ENCODE measurements at places on chromosomes 16 and 17.

DNA sequence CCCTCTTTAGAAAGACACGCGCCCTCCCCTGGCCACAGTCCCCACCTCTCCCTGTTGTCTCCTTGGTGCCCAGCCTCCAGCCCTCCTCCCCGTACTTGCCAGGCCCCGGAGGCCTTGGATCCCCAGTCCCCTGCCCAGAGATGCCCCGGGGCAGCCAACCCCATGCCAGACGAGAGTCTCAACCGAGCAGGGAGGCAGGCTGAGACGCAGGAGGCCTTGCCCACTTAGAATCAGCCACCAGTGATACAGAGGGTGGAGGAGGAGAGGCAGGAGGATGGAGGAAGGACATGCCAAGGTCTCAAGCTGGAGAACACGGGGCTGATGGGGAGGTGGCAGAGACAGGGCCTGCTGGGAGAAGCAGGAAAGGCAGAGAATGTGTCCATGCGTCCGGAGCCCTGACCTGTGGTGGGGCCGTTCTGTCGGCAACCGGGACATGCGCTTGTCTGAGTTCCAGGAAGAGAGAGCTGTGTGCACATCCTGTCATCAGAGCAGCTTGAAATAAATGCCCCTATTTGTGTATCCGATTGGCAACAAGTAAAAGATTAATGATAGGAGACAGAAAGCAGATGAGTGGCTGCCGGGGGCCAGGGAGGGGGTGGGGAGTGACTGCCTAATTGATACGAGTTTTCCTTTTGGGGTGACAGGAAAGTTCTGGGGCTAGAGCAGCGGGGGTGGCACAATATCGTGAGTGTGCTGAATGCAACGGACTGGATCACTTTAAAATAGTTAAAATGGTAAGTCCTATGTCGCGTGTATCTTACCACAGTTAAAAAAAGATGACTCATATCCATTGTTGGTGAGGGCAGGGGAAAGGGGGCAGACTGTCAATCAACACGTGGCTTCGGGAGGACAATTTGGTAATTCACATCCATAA lies 44.7 kb upstream of the MEAK7 start:
- DNase-seq: no peak

- DNase-seq: no peak
Observed at GRCh38 chr16:49483651-49484450, 110.2 kb downstream of the C16orf78 start.

DNA sequence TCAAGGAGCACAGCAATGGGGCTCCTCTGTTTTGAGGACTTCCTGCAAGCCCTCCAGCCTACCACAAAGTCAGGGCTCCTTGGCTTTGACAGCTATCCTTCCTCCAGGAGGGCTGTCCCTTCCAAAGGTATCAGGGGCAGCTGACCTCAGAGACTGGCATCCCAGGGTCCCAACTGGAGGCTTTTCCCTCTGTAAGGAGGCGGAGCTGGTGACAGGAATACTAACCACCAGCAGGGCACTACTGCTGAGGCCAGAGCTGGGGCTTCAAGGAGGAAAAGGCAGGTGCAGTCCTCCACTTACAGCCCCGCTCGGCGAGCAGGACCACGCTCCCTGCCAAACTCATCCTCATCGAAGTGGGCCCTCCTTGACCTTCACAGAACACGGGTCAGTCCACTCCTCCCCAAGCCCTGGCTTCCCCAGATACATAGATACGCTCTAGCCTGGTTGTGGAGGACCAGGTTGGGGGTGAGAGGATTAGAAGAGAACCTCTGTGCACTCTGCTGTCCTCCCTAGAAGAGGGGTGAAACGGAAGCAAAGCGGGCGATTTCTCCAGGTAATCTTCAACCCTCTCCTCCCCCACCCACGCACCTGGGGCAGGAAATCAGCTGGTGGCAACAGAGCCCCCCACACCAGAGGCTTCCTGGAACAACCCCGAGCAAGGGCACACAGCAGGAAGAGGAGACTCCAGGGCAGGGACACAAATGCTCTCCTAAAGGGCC lies 20.5 kb downstream of the ST3GAL2 start:
- DNase-seq: no peak

DNA sequence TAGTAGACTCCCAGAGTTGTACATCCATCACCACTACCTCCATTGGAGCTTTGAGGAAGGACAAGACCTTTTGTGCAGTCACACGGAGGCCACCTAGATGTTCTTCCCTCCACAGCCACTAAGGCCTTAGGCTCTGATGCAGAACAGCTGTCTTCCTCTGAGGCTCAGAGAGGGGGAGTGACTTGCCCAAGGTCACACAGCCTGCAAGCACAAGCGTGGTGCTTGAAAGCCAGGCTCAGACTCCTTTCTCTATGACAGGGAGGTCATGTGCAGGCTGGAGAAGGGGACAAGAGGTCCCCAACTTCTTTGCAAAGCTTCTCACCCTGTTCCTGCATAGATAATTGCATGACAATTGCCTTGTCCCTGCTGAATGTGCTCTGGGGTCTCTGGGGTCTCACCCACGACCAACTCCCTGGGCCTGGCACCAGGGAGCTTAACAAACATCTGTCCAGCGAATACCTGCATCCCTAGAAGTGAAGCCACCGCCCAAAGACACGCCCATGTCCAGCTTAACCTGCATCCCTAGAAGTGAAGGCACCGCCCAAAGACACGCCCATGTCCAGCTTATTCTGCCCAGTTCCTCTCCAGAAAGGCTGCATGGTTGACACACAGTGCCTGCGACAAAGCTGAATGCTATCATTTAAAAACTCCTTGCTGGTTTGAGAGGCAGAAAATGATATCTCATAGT lies 12.7 kb downstream of the SCGB1C2 start:
- DNase-seq: no peak

GRCh38 chr17:49110509-49110908 lies 22.1 kb upstream of the B4GALNT2 start:
- peak; percentile 40 for DNase-seq

DNA sequence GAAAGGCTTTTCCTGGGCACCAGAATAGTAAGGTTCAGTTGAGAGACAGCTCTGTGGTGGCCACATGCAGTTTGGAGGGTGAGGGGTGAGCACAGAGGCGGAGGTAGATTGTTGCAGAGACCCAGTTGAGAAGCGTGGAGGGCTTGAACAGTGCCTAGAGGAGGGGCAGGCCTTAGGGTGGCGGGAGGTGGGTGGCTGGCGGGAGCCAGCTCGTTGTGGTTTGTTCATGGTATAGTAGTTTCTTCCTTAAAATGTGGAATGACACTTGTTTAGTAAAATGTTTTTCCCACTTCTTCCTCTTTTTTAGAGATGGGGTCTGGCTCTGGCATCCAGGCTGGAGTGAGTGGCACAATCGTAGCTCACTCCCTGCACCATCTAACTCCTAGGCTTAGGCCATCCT lies 14.2 kb downstream of the USP10 start:
- no peak for DNase-seq

DNA sequence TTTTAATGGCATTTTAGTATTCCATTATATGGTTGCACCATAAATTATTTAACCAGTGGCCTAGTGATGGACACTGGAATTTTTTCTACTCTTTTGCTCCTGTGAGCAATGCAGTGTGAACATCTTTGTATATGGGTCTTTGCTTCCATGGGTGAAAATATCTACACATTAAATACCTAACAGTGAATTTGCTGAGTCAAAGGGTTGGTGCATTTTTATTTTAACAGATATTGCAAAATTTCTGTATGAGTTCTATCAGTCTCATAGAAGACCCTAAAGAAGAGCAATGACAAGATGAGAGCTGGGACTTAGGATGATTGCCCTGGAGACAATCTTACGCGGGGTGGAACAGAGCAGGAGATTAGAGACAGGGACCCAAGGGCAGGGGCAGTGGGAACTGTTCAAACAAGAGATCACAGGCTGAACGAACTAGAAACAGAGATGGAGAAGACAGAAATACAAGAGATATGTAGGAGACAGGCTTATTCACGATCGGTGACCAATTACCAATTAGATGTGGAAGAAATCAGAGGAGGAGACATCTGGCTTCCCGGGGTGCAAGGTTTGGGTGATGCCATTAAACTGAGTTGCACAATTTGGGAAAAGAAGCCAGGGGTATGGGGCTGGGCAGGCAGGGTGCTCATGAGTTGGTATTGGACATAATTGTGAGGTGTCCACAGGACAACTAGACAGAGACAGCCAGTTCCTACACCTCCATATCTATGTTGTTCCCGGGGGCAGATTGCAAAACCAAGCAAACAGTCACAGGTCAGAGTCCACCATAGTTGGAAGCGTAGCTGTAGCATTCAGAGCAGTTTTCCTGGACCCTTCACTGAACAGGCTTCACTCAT lies 39.9 kb upstream of the LONP2 start:
- DNase-seq: no peak

GRCh38 chr16:54281535-54282201 lies 4.9 kb downstream of the IRX3 start:
- DNase-seq: no peak

- DNase-seq: peak; percentile 95
Observed at GRCh38 chr17:78883089-78883532, 19.9 kb downstream of the CEP295NL start.

- peak; percentile 8 for DNase-seq
Observed at GRCh38 chr17:54899721-54900456, 763 bp upstream of the TOM1L1 start.

- no peak for DNase-seq
Observed at GRCh38 chr17:45693792-45694191, 90.3 kb upstream of the CRHR1 start.

DNA sequence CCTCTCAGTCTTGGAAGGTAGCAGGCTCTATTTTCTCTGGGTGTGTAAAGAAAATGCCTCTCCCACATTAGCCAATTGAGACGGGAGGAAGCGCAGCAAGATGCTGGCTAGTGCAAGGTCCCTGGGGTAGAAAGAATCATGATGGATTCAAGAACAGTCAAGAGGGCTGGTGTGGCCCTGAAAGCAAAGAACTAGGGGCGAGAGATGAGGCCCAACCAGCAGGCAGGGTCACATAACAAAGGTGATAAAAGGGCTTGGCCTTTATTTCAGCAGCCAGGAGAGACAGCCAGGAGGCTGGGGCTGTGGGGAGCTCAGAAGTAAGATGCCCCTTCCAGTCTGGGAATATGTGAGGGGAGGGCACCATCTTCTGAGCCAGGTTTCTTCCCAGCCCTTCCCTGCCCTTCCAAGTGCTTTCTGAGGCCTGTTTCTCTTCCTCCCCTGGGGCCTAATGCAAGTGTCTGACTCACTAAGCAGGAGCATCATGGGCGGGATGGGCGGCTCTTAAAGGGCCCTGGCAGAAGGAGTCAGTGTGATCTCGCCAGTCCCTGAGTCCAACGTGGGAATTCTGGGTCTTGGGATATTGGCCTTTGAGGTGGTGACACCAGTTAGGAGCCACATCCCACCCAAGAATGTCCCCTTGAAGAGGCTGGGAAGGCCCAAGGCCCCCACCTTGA lies 3.9 kb upstream of the NLRC5 start:
- peak; percentile 87 for DNase-seq

- DNase-seq: no peak
Observed at GRCh38 chr16:50444526-50444925, 75.7 kb upstream of the BRD7 start.

Data from EL (cell line).